ENCODE measurements at places on chromosomes 3 and 15. TPM values are rescaled to one million over a fixed set of nuclear protein-coding genes. Genes with fewer than 3 reads are reported as not detected.

The CCR9 gene
- not detected for total RNA-seq

The ADPRH gene
- not detected for total RNA-seq

The ADAMTSL3 gene
- total RNA-seq = 0.03 TPM

The BDH1 gene
- 29.6 TPM for total RNA-seq

The KIF15 gene
- total RNA-seq = 15.6 TPM

The ZNF80 gene
- total RNA-seq = not detected

The TRIM42 gene
- total RNA-seq = not detected

The BFSP2 gene
- not detected for total RNA-seq

- DNase-seq = peak; percentile 36
Measured at GRCh38 chr3:194497799-194498575, 11.2 kb upstream of the ATP13A3 start.

DNA sequence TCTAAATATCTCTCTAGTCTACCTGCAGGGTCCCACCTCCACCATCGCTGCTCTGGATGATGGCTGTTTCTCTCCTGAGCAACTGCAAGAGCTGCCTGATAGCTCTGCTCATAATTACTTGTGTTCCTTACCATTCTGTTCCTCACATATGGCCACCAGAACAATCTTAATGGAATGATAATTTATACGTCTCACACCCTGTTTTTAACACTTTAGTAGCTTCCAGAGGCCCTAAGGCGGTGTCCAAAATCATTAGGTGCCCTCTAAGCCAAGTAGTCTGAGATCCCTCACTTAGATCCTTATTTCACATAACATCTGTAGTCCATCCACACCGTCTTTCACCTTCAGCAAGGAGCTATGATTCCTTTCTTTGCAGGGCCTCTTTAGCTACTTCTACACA is 373.3 kb downstream of the GBE1 start:
- no peak for DNase-seq

DNA sequence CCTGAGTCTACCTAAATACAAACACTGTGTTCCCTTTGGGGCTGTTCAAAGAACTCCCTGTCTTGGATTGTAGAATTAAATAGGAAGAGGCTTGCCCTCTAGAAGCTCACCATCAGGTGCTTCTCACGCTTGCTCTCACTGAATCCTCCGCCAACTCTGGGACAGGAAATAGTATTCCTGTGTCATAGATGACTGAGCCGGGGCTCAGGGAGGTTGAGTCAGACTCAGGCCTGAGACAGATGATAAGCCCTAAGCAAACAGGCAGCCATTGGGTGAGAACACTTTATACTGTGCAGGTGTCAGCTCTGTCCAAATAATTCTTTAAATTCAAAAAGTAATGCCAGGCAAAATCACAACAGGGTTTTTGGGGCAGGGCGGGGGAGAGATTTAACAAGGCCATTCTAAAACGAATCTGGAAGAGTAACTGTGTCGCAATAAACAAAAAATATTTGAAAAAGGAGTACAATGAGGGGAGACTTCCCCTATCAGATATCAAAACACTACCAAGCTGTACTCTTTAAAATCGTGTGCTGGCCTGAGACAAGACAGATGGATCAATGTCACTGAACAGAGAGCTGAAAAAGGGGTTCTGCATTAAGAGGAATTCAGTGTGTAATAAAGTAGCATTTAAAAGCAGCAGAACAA is 59.0 kb downstream of the EPHB3 start:
- DNase-seq = peak; percentile 80

DNA sequence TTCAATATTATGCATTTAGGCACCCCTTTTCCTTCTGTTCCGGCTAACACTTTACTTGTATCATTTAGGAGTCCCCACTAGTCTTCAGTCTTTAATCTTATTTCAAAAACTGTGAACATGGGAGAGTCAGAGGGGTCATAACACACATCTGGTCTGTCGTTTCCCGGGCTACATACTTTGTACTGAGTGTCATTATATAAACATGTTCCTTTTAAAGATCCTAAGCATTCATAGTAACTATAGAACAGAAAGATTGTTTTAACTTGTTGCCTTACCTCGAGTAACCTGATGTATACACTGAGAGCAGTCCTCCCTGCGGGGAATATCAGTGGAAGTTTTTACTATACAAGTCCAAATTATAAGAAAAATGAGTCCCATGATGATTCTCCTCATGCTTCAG is 78.2 kb upstream of the VEPH1 start:
- DNase-seq = no peak

- DNase-seq = no peak
Measured at GRCh38 chr3:194623449-194624290, 9.5 kb downstream of the TMEM44 start.

GRCh38 chr3:48467110-48467454 is 20.5 kb downstream of the ATRIP start:
- no peak for DNase-seq

GRCh38 chr15:41669701-41670100 is 9.5 kb downstream of the MGA start:
- DNase-seq = no peak

GRCh38 chr3:48273594-48274211 is 32.8 kb downstream of the ZNF589 start:
- peak; percentile 56 for DNase-seq

- no peak for DNase-seq
Measured at GRCh38 chr15:79105141-79105540, 14.6 kb upstream of the RASGRF1 start.

DNA sequence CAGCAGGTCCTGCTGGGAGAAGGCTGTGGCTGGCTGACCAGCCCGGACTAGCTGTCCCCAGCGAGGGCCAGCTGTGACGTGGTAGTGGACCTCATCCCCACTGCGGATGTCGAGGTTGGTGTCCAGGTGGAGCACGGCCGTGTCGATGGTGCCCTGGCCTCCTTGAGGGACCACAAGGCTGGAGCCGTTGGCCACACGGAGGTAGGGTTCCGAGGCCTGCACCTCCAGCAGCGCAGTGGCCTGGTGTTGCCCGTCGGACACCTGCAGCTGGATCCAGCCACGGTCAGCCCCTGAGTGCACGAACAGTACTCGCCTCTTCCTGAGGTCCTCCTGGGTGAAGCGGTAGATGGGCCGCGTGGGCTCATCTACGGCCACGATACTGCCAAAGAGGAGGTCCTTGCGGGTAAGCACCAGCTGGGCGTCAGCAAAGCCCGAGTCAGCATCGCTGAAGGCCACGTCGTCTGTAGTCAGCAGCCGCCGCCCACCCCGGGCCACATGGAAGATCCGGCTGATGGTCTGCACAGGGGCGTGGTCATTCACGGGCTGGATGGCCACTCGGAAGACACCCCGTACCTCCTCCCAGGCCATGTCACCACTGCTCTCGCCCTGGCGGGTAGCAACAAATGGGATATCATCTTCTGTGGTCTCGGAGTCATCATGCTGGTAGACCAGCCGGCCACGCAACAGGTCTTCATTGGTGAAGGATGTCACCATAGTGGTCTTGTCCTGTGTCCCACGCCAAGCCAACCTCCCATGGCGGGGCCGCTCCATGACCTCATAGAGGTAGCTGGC is 25.0 kb downstream of the CSPG4 start:
- DNase-seq = no peak

DNA sequence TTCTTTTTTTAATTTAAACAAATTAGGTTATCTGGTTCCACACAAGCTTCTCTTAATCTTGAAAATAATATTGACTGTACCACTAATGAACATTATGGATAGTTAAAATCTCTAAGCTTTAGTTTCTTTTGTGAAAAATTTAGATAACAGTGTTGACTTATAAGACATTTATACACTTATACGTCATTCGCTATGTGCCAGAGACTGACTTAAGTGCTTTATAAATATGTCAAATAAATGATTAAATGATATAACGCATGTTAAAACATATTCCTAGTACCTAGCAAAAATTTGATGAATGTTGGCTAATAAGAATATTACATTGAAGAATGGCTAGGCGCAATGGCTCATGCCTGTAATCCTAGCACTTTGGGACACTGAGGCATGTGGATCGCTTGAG is 96.3 kb downstream of the PCCB start:
- DNase-seq = no peak

DNA sequence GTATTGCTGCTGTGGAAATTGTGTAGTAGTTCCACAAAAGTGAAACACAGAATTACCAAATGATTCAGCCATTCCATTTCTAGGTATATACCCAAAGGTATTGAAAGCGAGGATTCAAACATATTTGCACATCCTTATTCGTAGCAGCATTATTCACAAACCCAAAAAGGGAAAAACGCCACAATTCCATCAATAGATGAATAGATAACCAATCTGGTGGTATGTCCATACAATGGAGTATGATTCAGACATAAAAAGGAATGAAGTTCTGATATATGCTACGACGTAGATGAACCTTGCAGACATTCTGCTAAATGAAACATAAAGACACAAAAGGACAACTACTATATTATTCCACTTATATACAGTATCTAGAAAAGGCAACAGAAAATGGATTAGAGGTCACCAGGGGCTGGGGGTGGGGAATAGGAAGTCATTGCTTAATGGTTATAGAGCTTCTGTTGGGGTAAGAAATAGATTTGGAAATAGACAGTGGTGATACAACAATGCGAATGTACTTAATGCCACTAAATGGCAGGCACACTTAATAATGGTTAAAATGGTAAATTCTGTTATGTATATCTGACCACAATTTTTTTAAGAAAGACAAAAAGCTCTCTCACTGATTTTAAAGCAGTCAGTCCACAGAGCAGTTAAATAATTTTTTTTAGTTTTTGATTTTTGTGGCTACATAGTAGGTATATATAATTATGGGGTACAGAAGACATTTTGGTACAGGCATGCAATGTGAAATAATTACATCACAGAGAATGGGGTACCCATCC is 51.8 kb upstream of the PSMD6 start:
- DNase-seq = no peak

GRCh38 chr3:73542136-73542535 is 82.6 kb downstream of the PDZRN3 start:
- no peak for DNase-seq

DNA sequence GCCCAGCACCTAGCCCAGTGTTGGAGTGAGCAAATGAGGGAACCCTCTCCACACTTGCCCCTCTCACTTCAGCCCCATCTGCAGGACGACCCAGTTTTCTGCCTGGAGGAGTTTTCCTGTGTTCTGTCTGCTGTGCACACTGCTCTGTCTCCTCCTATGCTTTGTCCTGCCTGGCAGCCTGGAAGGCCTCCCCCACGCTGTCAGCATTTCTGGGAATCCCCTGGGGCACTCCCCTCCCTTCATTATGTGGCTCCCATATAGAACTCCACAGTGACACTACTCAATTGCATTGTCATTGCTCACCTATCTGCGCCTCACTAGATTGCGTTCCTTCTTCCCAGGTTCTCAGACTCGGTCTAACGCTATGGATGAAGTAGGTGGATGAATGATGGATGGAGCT is 13.9 kb downstream of the CLSTN2 start:
- DNase-seq = no peak

DNA sequence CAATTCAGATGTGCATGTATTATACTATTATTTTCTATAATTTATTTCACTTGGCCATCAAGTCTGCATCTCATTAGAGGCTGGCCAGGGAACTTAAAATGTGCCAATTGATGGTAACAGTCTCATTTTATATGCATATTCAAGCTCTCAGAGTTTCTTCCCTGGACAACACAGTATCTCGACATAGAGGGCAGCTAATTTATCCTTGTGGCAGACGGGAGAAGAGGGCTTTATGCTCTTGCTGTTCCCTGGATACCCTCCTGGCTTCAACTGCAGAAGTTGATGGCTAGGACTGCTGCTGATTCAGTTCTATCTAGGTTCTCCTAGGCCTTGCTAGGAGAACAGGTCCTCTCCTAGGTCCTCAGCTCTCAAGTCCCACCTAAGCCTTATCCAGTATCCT is 99.1 kb upstream of the NPHP3 start:
- no peak for DNase-seq

GRCh38 chr3:102189956-102190723 is 244.7 kb upstream of the ZPLD1 start:
- DNase-seq = no peak

- peak; percentile 75 for DNase-seq
Measured at GRCh38 chr3:195815169-195815771, 3.5 kb upstream of the MUC4 start.

DNA sequence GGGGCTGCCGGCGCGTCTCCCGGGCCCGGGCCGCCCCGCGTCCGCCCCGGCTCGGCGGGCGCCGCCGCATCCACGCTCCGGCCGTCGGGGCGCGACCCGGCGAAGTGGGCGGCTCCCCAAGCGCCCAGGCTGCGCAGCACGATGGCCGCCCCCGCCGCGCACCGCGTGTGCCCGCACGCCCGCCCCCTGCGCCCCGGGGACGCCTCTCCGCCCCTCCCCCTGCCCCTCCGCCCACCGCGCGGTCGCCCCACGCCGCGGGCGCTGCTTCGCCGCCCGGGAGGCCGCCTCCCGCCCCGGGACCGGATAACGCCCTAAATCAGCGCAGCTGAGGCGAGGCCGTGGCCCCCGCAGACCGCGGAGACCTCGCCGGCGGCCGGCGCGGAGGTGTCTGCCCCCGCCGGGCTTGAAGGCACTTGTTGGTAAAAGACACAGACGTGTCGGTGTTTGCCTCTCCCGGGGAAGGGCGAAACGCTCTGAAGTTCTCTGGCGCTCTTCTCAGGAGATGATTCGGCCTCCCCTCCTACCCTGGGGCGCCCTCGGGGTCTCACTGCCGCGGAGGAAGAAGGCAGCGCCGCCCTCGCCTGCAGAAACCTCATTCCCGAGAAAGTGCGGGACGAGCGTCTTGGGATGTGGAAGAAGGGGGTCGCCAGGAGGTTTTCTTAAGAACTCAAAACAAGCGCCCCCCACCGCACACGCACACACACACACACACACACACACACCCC is at the start of gene BNC1:
Gene BNC1 (minus strand): TSS at position 106 of the 725 bp plus-strand sequence. CDS start 36 bp downstream, at position 70.
- DNase-seq = no peak

DNA sequence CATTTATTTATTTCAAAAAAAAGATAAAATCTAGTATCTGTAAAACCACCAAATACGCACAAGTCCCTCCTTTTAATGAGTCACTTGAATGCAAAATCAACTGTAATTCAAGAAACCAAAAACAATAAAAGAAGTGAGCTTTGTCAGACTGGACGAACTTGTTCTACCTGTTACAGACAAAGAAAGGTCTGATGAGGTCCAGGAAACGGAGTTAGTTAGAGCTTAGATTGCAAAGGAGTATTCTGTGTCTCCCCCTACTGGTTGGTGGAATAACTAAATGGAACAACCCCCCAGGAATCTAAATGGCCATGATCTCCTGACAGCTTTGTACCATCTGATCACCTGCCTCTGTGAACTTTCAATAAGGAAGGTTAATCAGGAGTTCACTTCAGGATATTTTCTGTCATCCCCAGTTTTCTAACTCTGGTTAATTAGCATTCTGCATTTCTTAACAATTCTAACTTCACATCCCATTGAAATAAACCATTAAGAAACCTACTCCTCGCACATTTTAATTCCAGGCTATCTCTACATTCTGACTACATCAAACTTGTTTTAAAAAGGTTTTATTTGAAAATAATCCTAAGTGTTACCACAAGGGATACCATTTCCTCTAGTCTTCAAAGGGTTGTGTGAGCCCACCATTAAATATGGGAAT is 333.0 kb upstream of the SATB1 start:
- DNase-seq = peak; percentile 63

- peak; percentile 31 for DNase-seq
Measured at GRCh38 chr3:113240841-113241240, 29.5 kb downstream of the BOC start.
